Activated T-cell treated with anti-CD3 and anti-CD28 coated beads, Interleukin-2, amount 50 U/mL, for 4 hours (primary cell): ENCODE measurements at places on chromosomes 5 and 9. TPM values are rescaled to one million over a fixed set of nuclear protein-coding genes. Genes with fewer than 3 reads are reported as not detected.

DNA sequence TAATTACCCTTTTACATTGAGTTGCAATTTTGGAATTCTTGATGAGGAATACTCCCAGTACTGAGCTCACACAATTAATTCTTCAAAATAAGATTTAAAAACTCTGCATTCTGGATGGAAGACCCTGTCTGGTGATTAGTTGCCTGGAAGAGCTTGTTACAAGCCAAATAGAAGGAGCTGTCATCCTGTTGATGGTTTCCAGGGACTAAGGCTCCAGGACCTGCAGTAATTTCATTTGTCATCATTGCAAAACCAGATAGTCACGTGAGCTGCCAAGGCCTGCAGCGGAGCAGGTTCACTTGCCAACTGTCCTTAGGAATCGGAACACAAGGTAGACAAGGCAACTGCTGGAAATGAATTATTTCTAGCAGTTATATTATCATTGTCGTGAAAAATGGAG lies 597.7 kb downstream of the CCDC171 start:
- DNase-seq = no peak

Gene CCDC192
- not detected for total RNA-seq

GRCh38 chr5:52419357-52419756 lies 368.4 kb upstream of the ITGA1 start:
- DNase-seq = no peak

- DNase-seq = no peak
These were observed 38.9 kb downstream of the SLC35D2 start for GRCh38 chr9:96344458-96345180.

Gene HEXB
- 46.8 TPM for total RNA-seq

DNA sequence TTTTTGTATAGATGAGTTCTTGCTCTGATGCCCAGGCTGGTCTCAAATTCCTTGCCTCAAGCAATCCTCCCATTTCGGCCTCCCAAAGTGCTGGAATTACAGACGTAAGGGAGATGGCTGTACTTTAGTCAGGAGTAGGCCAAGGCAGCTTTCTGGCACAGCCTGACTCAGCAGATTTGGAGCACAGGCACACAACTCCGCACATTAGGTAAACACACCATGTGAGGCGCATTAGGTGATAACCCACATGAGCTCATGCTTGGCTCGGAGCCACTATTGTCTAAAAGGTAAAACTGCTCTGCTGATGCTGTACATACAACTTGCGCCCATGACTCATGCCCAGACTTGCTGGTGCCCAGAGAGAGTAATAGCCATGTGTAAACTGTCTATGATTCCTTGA lies 1157.9 kb downstream of the TAF11L14 start:
- DNase-seq = no peak

DNA sequence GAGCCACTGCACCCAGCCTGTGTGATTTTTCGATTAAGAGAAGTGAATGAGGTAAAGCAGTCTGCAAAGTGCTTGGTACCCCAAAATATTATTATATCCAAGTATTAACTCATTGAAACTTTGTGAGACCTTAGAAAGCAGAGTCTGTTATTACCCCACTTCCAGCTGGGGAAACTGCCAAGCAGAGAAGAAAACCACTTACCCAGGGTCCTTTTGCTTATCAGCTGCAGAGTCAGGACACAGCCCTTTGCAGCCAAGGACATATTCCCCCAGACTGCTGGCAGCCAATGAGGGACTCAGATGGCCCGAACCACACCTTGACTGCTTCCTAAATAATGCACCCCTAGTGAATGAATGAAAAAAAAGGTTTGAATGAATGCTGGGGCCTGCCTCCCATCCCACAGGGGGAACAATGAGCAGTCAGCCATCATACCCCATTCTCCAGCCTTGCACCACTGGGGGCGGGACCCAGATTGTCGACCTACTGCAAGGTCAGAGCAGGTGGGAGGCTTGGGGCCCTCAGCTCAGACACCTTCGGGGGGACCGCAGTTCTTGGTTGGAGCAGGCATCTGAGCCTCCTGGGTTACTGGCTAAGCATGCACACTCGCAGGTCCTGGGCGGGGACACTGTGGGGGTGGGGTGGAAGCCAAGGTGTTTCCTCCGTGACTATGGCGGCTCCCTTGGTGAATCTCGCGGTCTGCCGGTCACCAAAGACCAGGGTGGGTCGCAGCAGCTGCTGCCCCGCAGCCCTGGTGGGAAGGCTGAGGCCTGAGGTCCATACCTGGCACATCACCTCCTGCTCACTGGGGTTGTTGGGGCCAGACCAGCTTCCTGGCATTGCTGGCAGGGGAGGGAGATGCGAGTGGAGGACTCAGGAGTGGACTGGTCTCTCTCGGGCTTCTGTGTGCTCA lies 29.7 kb downstream of the PRRT1B start:
- DNase-seq = no peak

DNA sequence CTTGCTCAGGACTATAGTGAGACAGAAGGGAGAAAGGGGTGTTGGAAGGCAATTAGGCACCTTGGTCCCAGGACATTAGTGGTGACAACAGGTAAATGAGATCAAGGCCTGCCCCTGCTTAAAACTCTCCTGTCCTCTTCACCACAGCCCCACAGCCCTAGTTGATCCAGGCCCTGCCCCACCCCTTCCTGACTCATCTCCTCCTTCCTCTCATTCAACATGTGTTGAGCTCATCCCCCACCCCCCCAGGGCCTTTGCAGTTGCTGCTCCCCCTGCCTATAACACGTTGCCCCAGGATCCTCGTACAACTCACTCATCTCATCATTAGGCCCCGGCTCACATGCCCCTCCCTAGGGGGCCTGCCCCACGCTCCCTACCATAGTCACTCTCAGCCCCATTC lies 66.8 kb downstream of the TSPAN17 start:
- DNase-seq = no peak

DNA sequence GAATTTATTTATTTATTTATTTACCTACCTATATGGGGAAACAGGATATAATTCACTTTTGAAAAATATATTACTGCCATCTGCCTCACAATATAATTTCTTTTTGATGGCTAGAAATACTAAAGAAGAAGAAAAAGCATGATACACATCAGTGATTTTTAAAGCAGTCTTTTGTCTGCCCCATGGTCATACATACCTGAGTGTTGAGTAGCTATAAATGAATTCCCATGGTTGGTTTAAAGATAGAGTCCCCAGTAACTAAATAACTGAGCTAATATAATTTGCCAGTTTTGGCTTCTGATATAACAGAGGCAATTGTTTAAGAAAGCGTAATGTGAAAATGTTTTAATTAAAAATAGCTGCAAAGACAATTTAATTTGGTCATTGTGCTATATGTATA lies 447.8 kb downstream of the PDE4D start:
- no peak for DNase-seq

GRCh38 chr9:35798658-35799374 lies 7.4 kb downstream of the NPR2 start:
- DNase-seq = no peak

DNA sequence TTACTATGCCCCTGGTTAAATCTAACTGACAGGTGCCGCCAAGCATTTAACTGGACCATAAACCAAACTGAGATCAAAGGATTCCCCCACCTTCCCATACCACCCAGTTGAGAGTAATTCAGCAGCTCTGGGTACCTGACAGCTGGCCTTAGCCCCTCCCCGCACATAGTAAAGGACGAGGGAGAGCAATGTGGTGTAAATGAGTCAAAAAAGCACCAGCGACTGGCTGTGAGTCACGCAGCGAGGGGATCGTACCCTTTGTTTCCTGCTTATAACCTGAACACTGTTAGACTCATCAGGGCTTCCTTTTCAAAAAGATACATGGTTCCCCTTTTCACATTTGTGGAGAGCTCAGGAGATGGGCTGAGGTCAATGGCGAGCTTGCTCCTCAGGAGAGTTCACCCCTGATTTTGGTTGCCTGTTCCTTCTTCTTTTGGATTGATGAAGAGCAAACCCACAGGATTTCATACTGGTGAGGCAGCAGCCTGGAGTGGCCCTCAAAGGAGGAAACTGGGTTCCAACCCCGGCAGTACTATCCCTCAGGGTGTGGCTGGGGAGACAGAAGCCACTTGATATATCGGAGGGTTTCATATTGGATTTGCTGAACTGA lies 71.5 kb downstream of the ANKRD33B start:
- peak; percentile 38 for DNase-seq

DNA sequence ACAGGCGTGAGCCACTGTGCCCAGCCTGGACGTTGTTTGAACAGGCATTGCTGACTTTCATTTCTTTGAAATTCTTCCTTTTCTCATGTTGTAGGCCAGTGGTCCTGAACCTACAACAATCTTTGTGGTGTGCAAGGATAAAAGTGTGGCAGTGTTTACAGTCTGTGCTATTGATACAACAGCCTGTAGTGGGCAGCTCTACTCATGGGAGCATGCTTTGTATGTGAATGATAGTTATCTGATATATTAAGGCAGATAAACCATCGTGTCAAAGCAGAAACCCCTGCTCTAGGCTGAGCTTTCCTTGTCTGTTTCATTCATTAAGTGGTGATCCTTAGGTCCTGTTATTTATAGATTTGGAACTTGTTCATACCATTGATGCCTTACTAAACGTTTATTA lies 42.6 kb downstream of the CSNK1G3 start:
- no peak for DNase-seq

Gene MCTP1
- 0.30 TPM for total RNA-seq

DNA sequence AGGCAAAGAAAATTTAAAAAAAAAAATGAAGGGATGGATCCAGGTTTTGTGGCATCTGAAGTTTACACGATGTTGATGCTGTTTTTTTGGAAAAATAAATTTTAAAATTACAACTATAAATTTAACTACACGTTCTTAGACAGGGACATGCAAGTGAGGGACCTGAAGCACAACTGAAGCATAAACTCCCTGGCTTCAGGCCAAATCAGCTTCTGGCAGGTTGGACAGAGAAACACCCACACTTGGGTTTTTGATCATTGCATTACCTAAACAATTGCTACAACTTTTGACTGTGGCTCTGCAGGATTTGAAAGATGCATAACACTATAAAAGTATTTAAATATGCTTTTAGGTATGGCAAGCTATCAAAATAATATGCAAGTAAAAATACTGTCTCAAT lies 1318.3 kb upstream of the DMAC1 start:
- no peak for DNase-seq

Gene TMEM174
- not detected for total RNA-seq

Gene PHF24
- total RNA-seq = not detected

Gene NR2F1-AS1
- total RNA-seq = not detected

DNA sequence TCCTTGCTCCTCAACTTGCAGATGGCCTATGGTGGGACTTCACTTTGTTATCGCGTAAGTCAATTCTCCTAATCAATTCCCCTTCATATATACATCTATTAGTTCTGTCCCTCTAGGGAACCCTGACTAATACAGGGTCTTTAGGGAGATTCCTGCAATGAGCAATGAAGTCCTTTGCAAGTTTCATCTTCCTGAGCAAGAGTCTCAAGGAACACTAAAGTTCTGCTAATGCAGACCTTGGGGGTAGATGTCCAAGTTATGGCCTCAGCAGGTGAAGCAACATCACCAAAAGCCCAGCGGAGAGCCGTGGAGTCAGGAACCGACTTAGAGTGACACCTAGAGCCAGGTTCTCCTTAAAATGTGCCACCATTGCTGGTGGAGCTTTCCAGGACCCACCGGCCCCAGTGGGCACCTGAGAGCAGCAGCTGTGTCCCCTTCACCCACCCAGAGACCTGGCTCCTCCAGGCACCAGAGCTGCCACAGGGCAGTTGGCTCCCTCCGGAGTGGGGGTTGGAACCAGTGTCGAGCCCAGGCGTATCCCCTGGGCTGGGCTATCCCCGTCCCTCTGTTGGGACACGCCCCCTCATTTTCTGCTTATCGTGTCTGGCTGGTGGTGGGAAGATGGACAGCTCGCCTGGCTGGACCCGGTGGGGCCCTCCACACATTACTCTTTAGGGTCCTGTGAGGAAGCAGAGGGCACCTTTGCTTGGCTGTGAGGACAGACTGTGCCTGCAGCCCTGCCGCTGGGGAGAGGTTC lies 10.9 kb upstream of the FCN1 start:
- DNase-seq = no peak
